ENCODE measurements at places on chromosomes 3 and 15.
A peak's percentile ranks its signal among the peaks of the same experiment; 100 is the strongest.

DNA sequence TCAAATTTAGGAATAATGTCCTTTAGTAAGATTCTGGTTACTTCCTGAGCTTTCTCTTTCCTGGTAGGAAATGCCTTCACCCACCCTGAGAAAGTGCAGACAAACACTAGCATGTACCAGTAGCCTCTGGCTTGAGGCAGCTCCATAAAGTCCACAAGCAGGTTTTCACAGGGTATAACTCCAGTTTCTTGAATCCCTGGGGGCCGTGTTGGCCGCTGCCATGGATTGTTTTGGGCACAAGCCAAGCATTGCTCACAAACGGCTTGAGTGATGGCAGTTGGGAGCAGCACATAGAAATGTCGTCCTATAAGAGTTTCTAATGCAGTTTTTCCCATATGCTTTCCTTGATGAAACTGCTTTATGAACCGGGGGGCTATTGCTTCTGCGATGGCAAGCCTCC is 164.1 kb downstream of the STXBP5L start:
- DNase-seq, result no peak

- DNase-seq, result no peak
Observed at GRCh38 chr3:129595544-129596193, 10.8 kb downstream of the PLXND1 start.

DNA sequence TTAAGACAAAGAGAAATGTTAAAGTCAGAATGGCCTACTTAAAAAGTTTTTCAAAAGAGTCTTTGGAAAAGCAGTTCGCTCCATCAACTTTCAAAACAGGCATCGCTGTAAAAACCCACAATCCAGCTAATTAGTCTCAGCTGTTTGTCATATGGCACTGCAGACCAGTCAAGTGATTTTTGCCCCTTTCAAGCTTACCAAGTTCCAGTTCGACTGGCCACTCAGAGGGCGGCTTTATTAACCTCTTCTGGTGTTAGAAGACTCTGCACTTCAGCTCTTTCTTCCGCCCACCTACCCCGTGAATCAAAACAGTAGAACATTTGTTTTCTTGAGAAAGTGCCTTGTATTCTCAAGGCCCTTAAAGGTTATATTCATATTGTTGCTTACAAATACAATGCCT is 19.3 kb downstream of the RAB27A start:
- DNase-seq, result no peak

- no peak for DNase-seq
Observed at GRCh38 chr15:86162172-86162591, 82.5 kb downstream of the AGBL1 start.

DNA sequence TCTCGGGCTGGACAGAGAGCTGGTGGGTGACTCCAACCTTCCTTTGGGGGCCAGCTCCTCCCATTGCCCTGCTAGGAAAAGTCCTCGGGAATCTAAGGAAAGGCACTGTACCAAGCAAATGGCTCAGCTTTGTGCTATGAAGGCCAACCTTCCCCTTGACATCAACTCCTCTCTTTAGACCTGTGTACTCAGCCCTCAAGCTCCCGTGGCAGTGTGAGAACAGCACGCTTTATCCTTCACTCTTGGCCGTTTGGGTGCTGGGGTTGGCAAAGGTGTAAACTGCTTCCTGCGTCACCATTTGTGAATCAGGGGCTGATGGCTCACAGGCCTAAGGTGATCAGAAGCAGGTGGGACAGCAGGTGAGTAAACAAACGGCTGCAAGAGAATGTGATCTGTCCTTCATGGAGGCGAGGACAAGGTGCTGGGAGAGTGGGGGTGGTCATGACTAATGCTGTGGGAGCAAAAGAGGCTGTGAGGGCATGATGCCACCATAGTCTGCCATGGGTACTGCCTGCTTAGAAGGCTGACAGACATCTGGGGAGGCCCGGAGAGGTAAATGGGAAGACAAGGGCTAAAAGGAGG is 165.2 kb upstream of the TPM1 start:
- DNase-seq, result no peak

DNA sequence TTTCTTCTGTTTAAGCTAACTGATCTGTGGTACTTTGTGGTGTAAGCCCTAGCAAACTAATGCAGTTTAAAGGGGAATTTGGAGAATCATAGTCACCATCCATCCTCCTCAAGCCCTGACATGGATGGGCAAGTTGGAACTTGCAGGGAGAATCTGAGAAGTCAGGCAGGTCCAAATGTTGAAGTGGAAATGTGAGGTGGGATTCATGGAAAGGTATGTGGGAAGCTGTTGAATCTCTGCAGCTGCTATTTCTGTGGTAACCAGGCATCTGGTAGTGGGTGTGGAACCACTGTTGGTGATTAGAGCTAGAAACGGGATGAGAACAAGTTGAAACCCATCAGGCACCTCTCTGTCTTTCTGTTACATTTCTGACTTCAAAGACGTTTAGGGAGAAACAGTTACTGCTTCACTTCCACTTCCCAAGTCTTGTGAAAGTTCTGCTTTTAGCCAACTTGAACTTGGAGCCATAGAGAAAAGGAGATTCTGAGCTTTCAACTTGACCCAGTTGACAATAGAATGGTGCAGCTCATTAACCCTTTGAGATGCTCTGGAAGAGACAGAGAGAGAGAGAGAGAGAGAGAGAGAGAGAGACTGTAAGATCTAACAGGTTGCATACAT is 38.1 kb upstream of the NMNAT3 start:
- no peak for DNase-seq

DNA sequence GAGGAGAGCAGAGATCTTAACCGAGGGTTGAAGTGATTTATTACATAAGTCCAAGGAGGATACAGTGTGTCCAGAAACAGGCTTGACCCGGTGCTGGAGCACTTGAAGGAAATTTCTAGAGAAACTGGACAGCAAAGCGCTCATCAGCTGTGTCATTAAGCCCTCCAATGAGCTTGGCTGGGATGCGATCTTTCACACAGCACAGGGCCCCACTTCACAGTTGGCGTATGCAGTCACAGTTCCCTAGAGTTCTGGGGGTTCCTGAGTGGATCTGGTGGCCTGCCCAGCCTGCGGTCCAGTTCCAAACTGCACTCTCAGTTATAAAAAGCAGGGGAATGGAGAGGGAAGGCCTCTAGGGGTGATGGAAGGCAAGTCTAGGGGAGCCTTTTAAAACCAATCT is 13.6 kb downstream of the ST8SIA2 start:
- DNase-seq, result no peak

- DNase-seq, result no peak
Observed at GRCh38 chr3:128710816-128711433, 15.1 kb upstream of the RAB7A start.

DNA sequence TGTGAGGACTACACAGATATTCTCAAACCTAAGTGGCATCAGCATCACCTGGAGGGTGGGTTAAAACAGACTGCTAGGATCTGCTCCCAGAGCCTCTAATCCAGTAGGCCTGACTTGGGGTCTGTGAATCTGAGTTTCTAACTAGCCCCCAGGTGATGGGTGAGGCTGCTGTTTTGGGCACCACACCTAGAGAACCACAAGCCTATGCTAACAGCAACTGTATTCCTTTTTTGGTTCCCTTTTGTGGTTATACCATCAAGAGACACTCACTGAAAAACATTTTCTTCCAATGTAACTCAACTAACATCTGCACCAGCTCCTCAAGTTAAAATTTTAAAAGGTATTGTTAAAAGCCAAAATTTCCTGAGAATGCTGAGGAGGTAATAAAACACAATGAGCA is 16.0 kb downstream of the WDR82 start:
- no peak for DNase-seq

GRCh38 chr3:61899700-61900462 is 338.5 kb downstream of the PTPRG start:
- DNase-seq, result no peak

- DNase-seq, result peak; percentile 9
Observed at GRCh38 chr3:119937229-119937628, 155.3 kb downstream of the NR1I2 start.

GRCh38 chr15:97490429-97490828 is 470.1 kb upstream of the ARRDC4 start:
- DNase-seq, result no peak

DNA sequence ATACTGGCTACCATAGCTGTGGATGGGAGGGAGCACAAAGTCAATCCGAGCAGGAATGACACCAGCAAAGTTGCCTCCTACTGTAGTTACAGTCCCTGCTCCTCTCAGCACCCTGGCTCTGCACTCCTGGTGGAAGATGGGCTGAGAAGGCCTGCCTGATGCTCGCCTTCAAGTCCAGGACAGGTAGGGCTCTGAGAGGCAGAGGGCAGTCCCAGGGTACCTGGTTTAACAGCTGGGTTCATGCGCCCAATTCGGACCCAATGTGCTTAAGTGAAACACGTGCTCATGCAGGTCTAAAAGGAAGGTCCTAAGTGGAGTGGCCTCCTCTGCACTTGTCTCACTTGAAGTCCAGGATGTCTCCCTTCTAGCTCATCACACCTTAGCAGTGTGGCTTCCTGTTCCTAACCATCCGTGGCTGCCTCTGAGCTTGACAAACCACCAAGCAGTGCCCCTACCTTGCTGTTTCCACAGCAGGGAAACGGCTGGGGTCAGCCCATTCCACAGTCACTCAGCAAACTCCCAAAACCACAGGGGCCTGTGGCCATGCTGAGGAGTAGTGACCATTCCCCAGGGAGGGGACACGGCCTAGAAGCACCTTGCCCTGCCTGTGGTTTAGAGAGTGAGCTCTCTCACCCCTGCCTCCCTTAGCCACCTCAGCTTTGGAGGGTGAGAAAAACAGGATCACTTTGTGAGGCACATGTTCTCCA is 3.9 kb upstream of the MUSTN1 start:
- DNase-seq, result no peak

GRCh38 chr3:159253860-159254259 is 452.0 kb downstream of the MFSD1 start:
- DNase-seq, result no peak

DNA sequence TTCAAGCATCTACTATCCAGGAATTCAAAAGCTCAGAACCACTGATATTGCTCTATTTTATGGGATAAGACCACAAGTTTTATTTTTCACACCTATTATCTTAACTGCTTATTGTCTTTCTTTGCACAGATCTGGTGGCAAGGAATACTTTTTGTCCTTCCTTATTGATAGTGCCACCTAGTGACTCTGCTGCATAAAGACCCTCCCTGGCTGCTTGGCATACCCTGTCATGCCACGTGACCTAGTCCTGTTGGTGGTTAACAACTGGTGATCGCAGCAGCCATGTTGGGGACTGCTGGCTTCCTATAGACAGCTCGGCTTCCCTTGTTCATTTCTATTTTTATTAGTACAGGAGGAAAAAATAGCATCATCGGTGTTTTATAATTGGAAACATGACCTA is 236.3 kb downstream of the MEX3B start:
- no peak for DNase-seq

- no peak for DNase-seq
Observed at GRCh38 chr3:35969406-35969805, 330.1 kb downstream of the ARPP21 start.

GRCh38 chr15:42670451-42670850 is 66.5 kb downstream of the CDAN1 start:
- DNase-seq, result no peak

- no peak for DNase-seq
Observed at GRCh38 chr3:12399226-12399625, 85.1 kb upstream of the TSEN2 start.

DNA sequence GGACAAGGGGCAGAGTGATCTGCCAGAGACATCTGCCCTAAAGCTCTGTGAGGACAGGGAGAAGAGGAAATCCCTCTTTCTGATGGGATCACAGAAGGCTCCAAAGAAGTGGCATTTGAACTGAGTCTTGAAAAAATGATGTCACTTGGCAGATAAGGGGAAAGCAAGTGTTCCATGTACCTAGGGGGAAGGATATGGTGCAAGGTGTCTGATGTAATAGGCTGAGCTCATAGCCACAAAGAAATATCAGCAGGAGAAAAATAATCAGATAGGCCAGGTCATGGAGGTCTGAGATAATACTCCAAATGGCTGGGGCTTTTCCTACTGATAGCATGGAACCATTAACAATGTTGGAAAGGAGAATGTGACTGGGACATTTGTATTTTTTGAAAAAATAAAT is 468.4 kb upstream of the MDFIC2 start:
- DNase-seq, result no peak

DNA sequence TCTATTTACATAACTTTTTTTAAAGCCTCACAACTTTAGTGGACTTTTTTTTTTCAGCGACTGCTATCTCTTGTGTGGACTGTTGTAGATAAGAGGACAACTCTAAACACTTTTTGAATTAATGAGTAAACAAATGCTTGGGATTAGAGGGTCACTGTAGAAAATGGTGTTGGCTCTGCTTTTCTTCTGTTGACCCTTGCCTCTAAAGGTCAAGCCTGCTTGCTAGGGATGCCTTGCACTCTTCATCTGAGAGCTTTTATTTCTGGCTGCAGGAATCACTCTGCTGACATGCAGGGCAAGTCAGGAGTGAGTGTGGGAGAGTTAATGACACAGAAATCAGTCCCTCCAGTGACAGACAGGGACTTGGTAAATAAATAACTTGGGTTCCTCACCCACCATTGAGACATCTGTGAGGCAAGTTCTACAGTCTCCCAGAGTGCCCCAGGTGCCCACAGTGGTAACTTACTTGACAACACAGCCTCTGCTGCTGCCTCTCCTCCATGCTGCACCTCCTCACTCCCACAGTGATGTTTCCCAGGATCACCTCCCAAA is 390.1 kb downstream of the IL20RB start:
- DNase-seq, result no peak

DNA sequence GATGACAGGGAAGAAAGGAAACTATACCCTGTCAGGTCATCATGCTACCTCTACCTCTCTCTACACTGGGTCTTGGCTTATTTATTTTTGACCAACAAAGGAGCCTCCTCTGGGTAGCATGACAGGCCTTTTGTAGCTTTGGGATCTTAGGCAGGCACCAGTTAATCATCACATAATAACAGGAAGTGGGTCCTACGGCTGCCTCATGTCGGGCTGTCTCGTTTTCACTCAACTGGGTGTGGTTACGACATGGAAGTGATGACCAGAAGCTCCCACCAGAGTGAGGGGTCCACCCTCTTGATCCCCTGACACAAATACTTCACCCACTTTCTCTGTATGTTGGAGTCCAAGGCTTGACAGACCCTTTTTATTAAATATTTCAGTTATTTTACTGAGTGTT is 105.3 kb downstream of the CD47 start:
- peak; percentile 31 for DNase-seq

- DNase-seq, result no peak
Observed at GRCh38 chr3:41369838-41370237, 170.5 kb downstream of the CTNNB1 start.

GRCh38 chr3:56917361-56918110 is 115.8 kb upstream of the ARHGEF3 start:
- no peak for DNase-seq

DNA sequence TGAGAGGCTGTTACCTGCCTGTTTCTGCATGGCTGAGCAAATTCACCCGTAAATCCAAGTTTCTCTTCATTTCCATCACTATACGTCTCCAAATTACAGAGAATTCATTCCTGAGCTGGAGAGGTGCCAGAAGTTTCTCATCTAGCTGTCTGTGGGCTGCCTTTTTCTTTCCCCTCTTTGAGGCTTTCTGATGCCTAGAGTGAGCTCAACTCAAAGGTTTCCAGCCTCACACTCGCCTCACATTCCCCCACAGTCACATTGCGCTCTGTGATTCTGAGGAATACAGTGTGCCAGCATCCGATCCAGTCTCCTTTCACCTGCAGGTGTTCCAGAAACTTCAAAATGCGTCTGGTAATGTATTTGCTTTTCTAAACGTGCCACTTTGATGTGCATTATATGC is 267.2 kb downstream of the MFSD1 start:
- no peak for DNase-seq

- DNase-seq, result no peak
Observed at GRCh38 chr3:127143172-127143571, 49.8 kb upstream of the PRR23E start.

GRCh38 chr3:39273119-39273518 is 6.7 kb downstream of the CX3CR1 start:
- no peak for DNase-seq

- DNase-seq, result no peak
Observed at GRCh38 chr3:190322604-190323245, 479 bp upstream of the CLDN1 start.
